Activated CD8-positive, alpha-beta memory T cell treated with anti-CD3 and anti-CD28 coated beads, Interleukin-2, amount 10 ng/mL, durations not matched to agents 7 days and 5 days (primary cell): ENCODE measurements at places on chromosomes 7 and 10. TPM values are rescaled to one million over a fixed set of nuclear protein-coding genes. Genes with fewer than 3 reads are reported as not detected.

Gene TFPI2
- total RNA-seq, result 0.30 TPM

Gene OR2A12
- total RNA-seq, result not detected

Gene RAPGEF5
- total RNA-seq, result 0.99 TPM

Gene BLVRA
- total RNA-seq, result 46.9 TPM

Gene FAM180A
- total RNA-seq, result not detected

Gene SLC26A3
- total RNA-seq, result not detected

Gene FRAT1
- total RNA-seq, result 5.5 TPM

Gene GIMAP4
- total RNA-seq, result 60.5 TPM

Gene FAM13C
- total RNA-seq, result not detected

Gene SLC16A9
- total RNA-seq, result not detected

Gene CASTOR2
- total RNA-seq, result 5.7 TPM

Gene EVX1
- not detected for total RNA-seq

Gene OR6B1
- total RNA-seq, result not detected

Gene NRG3
- not detected for total RNA-seq

Gene GRID2IP
- total RNA-seq, result 0.26 TPM

Gene LRWD1
- 20.6 TPM for total RNA-seq

Gene VIPR2
- not detected for total RNA-seq

Gene COPS6
- 90.8 TPM for total RNA-seq

Gene UCMA
- not detected for total RNA-seq

Gene CYP3A7
- total RNA-seq, result not detected
